Lung (tissue), 17 donors: ENCODE measurements at places on chromosomes 1 and 21. TPM values are rescaled to one million over a fixed set of nuclear protein-coding genes. Genes with fewer than 3 reads are reported as not detected.

DNA sequence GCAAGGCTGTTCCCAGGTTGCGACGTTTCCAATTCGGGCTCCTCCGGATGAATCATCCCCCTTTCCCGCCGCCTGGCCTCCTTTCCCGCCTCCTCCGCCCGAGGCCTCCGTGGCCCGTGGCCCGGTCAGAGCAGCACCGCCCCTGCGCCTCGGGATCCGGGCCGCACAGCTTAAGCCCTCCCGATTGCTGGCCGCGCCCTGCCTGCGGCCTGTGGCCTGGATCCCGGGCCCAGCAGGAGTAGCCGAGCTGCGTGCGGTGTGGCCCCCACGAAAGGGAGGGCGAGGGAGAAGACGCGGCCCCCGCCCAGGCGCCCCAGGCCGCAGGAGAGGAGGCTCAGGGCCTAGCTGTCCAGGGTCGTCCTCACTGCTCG lies 1.0 kb downstream of the TMEM200B start:
- peak; percentile 57 for DNase-seq

DNA sequence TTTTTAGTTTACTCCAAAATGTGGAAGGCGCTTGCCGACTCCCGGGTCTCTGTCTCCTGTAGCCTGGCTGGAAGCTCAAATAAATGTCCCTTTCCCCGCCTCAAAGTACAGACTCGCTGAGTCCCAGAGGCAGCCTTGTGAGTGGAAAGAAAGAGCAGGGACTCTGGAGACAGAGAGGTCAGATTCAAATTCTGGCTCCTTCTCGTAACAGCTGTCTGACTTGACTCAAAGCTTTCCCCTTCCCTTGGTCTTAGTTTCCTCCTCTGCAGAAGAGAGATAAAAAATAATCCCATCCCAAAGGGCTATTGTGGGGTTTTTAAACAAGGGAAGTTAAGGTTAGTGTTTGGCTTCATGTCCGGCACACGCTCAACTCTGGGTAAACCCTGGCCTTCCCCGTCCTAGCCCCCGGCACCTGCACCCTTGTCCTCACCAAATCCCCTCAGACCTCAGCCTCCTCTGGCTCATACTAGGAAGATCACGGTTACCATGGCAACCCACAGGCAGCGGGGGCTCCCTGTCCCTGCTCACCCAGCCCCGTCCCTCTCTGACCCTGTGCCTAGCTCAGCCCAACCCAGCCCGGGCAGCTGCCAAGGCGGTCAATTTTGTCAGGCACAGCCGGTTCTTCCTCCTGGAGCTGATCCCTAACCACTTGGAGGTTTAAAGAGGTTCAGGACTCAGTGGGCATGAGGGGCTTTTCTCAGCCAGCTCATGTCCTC lies 49.2 kb upstream of the IGSF21 start:
- DNase-seq, result no peak

Gene POLR3GL
- 33.4 TPM for polyA plus RNA-seq

Gene LMOD1
- polyA plus RNA-seq, result 24.9 TPM

Gene GJA8
- not detected for polyA plus RNA-seq

Gene MAN1C1
- 11.6 TPM for polyA plus RNA-seq

Gene CBS
- 40.1 TPM for polyA plus RNA-seq
